ENCODE measurements at places on chromosomes 11 and 22.
A peak's percentile ranks its signal among the peaks of the same experiment; 100 is the strongest.

DNA sequence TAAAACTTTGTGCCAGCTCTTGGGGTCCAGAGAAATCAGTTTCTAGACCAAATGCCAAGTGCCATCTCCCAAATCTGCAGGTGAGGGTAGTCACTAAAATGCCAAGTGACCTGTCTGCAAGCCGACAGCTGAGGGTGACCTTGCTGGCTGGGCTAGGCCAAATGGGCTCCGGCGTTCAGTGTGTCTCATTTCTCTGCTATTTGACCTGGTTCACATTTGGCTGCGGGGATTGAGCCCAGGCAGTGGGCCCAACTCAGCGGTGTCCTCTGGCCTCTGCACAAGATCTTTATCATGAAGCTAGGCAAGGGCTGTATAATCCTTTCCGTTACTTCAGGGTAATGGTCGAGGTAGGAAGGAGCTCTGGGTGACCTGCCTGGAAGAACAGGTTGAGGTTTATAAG lies 87.5 kb downstream of the SNX19 start:
- no peak overlapping the region for H3K27ac ChIP-seq
- no peak overlapping the region for H3K4me3 ChIP-seq
- DNase-seq, result no peak

- no peak for DNase-seq
- H3K27me3 ChIP-seq, result no peaks in the 10 kb centered on the region
- H3K27ac ChIP-seq, result no peak overlapping the region
- H3K4me1 ChIP-seq, result peaks cover 4% of the 10 kb centered on the region
- H3K36me3 ChIP-seq, result peaks cover 22% of the 10 kb centered on the region
Measured at GRCh38 chr11:72896431-72896830, 82.2 kb downstream of the ATG16L2 start.

DNA sequence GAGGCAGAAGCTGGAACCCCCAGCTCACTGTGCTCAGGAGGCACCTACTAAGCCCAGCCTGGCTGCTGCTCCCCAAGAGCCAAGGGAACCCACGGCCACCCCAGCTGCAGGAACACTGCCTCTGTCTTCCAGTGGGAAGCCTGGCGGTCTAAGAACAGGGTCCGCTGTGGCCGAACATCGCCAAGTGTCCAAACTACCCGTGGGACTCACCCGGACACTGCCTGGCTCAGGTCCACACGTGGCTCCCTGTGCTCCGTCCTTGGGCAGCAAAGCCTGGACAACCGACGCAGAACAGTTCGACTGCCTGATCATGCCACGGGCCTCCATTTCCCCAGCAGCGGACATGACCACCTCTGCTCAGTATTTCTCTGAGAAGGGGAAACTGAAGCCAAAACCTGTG lies 747.0 kb downstream of the BRD1 start:
- H3K36me3 ChIP-seq, result no peaks in the 10 kb centered on the region
- no peak for DNase-seq
- H3K4me3 ChIP-seq, result no peak overlapping the region
- no peaks in the 10 kb centered on the region for H3K4me1 ChIP-seq
- H3K27ac ChIP-seq, result no peak overlapping the region
- no peaks in the 10 kb centered on the region for H3K27me3 ChIP-seq

GRCh38 chr11:114059278-114059983 lies at the start of gene ZBTB16:
TSS of gene ZBTB16 (plus strand) at chr11:114059711. CDS start at chr11:114063301, 3,590 bp downstream.
- peaks cover 1% of the 10 kb centered on the region for H3K36me3 ChIP-seq
- DNase-seq, result peak; percentile 9
- H3K27ac ChIP-seq, result peak within 1 kb of the TSS; percentile 51
- peaks cover 29% of the 10 kb centered on the region for H3K27me3 ChIP-seq
- H3K4me1 ChIP-seq, result peaks cover 26% of the 10 kb centered on the region

DNA sequence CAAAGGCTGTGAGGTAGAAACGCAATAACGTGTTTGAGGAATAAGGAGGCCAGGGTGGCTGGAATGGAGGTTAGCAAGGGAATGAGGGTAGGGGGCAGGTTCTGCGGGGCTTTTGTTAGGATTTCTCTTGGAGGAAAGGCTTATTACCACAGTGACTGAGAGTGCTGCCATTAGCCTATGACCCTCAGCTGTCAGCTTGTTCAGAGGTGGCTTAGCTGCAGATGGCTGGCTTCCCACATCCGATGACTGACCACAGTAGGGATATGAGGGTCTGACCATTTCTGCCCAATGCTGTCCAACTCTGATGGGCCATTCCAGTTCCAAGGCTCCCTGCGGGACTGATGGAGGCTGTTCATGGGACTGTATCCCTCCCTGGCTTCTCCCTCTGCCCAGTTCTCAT lies 181.8 kb downstream of the MIAT start:
- H3K4me3 ChIP-seq, result no peak overlapping the region
- H3K4me1 ChIP-seq, result no peaks in the 10 kb centered on the region
- H3K27me3 ChIP-seq, result no peaks in the 10 kb centered on the region
- no peak overlapping the region for H3K27ac ChIP-seq

- no peaks in the 10 kb centered on the region for H3K36me3 ChIP-seq
- no peak overlapping the region for H3K27ac ChIP-seq
- H3K4me3 ChIP-seq, result no peak overlapping the region
- no peak for DNase-seq
Measured at GRCh38 chr11:106961048-106961447, 57.2 kb downstream of the GUCY1A2 start.

DNA sequence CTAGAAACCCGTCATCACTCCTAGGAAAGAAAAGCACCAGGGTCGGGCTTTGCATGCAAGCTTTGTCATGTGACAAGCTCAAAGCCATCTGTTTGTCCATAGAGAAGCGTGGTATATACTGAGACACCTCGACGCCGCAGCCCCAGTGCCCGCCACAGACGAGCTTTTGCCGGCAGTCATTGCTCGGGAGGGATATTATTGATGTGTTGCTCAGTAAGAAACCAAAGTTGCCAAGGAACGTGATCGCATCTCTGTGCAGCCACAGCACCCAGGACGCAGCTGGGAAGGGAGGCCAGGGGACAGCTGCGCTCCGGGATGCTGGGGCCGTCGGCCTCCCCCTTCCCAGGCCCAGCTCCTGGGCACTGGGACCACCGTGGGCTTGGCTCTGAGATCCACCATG lies 89.5 kb upstream of the KCNQ1OT1 start:
- peaks cover 43% of the 10 kb centered on the region for H3K27me3 ChIP-seq
- H3K36me3 ChIP-seq, result peaks cover 5% of the 10 kb centered on the region
- no peak overlapping the region for H3K27ac ChIP-seq
- DNase-seq, result no peak

DNA sequence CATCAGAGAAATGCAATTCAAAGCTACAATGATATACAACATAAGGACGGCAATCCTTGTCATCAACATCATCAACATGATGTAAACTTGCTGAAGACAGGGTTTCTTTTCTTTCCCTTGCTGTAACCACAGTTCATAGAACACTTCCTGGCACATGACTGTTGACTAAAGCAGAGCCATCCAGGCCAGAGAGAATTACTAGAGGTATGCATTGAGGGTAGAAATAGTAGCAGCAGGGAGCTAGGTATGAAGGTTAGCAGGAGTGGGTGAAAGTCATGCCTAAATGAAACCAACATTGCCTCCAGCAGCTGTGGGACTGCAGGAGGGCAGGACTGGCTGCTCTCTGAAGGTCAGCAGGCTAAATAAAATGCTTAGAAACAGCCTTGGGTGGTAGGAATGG lies 103.7 kb downstream of the LRRC32 start:
- no peak overlapping the region for H3K4me3 ChIP-seq
- no peak for DNase-seq
- H3K36me3 ChIP-seq, result no peaks in the 10 kb centered on the region
- H3K27me3 ChIP-seq, result peaks cover 6% of the 10 kb centered on the region
- H3K27ac ChIP-seq, result no peak overlapping the region

- H3K36me3 ChIP-seq, result no peaks in the 10 kb centered on the region
- DNase-seq, result no peak
- H3K4me1 ChIP-seq, result no peaks in the 10 kb centered on the region
- no peaks in the 10 kb centered on the region for H3K27me3 ChIP-seq
- H3K27ac ChIP-seq, result no peak overlapping the region
Measured at GRCh38 chr11:105398636-105399035, 211.2 kb upstream of the GRIA4 start.

DNA sequence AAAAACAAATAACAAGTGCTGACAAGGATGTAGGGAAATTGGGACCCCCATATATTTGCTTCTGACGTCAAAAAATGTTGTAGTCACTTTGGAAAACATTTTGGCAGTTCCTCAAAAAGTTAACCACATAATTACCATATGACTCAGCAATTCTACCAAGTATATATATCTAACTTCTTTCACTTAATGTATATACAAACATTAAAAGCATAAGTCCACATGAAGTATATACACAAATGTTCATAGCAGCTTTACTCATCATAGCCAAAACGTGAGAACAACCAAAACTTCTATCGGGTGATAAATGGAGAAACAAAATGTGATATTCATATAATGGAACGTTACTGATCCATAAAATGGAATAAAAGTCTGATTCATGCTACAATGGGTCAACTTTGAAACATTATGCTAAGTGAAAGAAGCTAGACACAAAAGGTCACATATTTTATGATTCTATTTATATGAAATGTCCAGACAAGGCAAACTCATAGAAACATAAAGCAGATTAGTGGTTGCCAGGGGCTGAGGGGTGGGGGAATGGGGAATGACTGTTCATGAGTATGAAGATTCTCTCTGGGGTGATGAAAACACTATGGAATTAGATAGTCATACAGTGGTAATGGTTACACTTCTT lies 48.7 kb upstream of the TEAD1 start:
- H3K4me3 ChIP-seq, result no peak overlapping the region
- H3K27me3 ChIP-seq, result no peaks in the 10 kb centered on the region
- no peak for DNase-seq
- peaks cover 2% of the 10 kb centered on the region for H3K36me3 ChIP-seq
- no peak overlapping the region for H3K27ac ChIP-seq
- H3K4me1 ChIP-seq, result no peaks in the 10 kb centered on the region

- H3K27ac ChIP-seq, result no peak overlapping the region
- H3K4me3 ChIP-seq, result no peak overlapping the region
- no peak for DNase-seq
- H3K4me1 ChIP-seq, result no peaks in the 10 kb centered on the region
- H3K36me3 ChIP-seq, result no peaks in the 10 kb centered on the region
- no peaks in the 10 kb centered on the region for H3K27me3 ChIP-seq
Measured at GRCh38 chr11:99505316-99505715, 484.6 kb downstream of the CNTN5 start.

DNA sequence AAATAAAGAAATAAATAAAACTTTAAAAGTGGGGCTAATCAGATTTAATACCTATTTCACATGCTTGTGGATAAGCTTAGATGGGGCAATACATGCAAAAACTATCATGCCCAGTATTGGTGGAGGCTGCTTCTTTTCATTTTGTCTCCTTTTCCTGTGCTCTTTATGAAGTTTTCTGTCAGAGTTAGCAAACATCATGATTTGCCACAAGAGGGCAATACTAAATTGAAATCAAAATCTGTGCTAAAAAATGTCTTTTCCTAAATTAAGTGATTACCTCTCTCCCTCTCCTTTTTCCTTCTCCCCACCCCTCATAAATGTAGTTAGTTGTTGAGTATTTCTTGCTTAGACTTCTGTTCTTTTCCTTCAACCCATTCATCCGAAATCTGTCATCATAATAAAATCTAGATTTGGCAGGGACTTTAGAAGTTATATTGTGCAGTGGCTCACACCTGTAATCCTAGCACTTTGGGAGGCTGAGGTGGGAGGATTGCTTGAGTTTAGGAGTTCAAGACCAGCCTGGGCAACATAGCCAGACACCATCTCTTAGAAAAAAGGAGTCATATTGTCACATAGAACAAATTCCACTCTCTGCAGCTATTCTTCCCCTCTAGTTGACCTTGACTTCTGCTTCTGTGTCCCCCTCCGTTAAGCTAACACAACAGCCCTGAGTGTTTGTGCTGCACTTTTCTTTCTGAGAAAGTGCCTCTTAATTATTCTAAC lies 4.7 kb upstream of the ARHGAP42 start:
- no peaks in the 10 kb centered on the region for H3K27me3 ChIP-seq
- peak overlapping the region; percentile 15 for H3K27ac ChIP-seq
- DNase-seq, result no peak
- no peaks in the 10 kb centered on the region for H3K36me3 ChIP-seq
- H3K4me1 ChIP-seq, result peaks cover 36% of the 10 kb centered on the region
- H3K4me3 ChIP-seq, result no peak overlapping the region

DNA sequence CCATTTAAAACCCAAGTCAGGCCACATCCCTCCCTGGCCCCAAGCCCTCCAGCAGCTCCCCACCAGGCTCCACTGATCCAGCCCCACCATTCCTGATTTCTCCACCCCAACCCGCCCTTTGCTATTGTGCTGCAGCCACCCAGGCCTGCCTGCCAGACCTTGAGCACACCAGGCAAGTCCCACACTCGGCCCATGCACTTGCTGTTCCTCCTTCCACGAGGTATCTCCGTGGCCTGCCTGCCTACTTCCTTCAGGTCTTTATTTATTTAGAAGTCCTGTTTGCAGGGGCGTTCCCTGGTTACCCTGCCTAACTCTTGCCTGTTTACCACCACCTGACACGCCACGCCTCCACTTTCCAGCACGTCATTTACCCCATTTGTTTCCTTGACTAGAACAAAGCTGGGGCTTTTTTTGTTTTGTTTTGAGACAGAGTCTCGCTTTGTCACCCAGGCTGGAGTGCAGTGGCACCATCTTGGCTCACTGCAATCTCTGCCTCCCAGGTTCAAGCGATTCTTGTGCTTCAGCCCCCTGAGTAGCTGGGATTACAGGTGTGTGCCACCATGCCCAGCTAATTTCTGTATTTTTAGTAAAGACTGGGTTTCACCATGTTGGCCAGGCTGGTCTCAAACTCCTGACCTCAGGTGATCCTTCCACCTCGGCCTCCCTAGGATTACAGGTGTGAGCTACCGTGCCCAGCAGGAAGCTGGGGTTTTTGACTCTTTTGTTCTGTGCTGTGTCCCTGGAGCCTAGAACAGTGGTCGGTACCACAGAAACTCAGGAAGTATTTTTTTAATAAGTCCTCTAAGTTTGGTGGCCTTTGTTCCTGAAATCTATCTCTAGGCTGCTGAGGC lies 6.7 kb downstream of the CENPM start:
- peak; percentile 96 for DNase-seq
- peak overlapping the region; percentile 97 for H3K4me3 ChIP-seq
- peaks cover 69% of the 10 kb centered on the region for H3K36me3 ChIP-seq

GRCh38 chr22:39315389-39315788 lies 4.0 kb downstream of the RPL3 start:
- H3K27me3 ChIP-seq, result no peaks in the 10 kb centered on the region
- no peak for DNase-seq
- H3K27ac ChIP-seq, result peak overlapping the region; percentile 90
- H3K36me3 ChIP-seq, result peaks cover 67% of the 10 kb centered on the region
- peak overlapping the region; percentile 33 for H3K4me3 ChIP-seq

DNA sequence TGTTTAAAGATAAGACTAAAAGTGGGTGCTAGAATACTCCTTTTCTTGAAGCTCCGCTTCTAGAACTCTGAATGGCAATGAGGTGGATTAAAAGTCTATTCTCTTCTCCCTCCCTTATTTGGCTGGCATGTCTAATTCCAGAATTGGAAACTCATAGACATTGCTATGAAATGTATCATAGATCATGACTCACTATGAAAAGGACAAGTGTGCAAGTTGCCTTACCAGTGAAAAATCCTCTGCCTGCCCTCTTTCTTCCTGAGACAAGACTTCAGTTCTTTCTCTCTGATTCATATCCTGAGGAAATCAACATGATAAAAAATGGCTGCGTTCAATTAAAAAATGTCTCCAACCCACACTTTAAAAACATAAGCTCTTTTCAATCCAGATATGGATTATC lies 73.2 kb upstream of the BLID start:
- peaks cover 23% of the 10 kb centered on the region for H3K27me3 ChIP-seq
- no peaks in the 10 kb centered on the region for H3K4me1 ChIP-seq
- H3K4me3 ChIP-seq, result no peak overlapping the region
- no peak overlapping the region for H3K27ac ChIP-seq
- no peak for DNase-seq
- no peaks in the 10 kb centered on the region for H3K36me3 ChIP-seq

- H3K27me3 ChIP-seq, result no peaks in the 10 kb centered on the region
- H3K36me3 ChIP-seq, result peaks cover 6% of the 10 kb centered on the region
- no peak overlapping the region for H3K4me3 ChIP-seq
- H3K4me1 ChIP-seq, result peaks cover 100% of the 10 kb centered on the region
Measured at GRCh38 chr11:128837627-128838026, 29.5 kb downstream of the KCNJ1 start.

All from stimulated activated naive B cell treated with anti-CD40 and anti-IgM and Interleukin-4, amounts not matched to agents 10 μg/mL and 1 μg/mL and 100 μg/mL, for 72 hours (primary cell).